ENCODE measurements at places on chromosomes 6 and 20. TPM values are rescaled to one million over a fixed set of nuclear protein-coding genes. Genes with fewer than 3 reads are reported as not detected.

PAQR8 gene
- total RNA-seq = 1.9 TPM

FAM217A gene
- total RNA-seq = not detected

GLP1R gene
- total RNA-seq = 6.8 TPM

EEF1E1 gene
- 13.3 TPM for total RNA-seq

DNA sequence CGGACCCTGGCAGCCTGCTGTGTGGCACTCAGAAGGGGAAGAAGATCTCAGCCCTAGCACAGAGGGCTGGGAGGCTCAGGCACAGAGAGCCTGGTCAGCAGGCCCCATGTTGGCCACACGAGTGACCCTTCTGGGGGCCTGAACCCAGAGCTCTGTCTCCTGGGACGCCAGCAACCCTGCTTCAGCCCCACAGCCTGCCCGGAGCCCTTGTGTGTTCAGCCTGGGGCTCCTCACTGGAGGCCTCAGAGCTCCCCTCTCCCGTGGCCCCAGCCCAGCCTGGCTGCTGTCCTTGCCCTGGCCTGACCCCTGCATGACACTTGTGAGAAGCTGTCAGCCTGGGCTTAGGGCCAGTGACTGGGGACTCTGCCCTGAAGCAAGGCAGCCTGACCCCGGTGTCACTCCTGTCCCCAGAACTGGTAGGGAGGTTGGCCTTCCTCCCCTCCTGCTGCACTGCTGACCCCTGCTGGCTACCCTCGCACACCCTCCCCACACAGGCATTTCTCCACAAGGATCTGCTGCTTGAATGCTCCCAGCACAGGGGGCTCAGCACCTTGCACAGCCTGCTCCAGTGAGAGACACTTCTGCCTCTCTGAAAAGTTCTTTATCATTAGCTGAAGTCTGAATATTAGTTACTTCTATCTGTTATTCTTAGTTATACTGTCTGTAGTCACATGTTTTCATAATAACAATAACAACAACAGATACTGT is 15.4 kb upstream of the IP6K3 start:
- peak; percentile 91 for DNase-seq

DNA sequence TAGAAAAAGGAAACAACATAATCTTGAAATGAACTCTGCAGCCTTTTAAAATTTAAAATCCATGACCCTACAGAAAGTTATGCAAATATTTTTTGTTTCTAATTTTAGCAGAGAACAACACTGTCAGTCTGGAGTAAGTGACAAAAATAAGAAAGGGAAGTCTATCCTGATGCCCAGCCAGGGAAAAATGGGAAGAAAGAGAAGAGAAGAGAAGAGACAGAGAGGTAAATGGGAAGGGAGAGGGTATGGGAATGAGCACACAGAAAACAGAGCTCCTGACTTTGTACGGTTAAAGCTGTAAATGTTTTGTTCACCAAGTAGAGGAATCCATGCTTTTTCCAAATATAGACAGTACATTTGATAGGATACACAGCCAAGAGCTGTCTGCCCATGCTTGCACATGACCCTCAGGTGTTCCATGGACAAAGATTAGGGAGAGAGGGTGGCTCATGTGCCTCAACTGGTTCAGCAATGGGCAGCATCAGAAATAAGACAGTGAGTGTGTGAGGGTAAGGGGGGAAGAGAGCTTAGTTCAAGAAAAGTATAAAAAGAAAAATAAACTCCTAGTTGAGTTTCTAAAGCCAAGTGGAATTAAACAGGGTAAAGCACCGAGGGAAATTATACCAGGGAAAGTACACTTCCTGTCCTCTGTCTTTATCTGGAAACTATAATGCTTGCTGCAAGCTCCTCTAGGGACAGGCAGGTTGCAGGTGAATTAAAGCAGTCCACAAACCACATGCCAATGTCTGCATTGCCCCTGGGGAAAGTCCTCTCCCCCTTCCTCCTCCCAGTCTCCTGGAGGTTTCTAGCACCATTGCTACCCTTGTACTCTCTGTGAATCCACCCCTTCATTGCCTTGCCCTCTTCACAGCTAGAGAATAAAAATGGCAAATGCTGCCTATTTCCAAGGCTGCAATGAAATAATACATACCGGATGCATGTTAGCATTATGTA is 30.0 kb downstream of the MAP3K5 start:
- no peak for DNase-seq

- no peak for DNase-seq
Observed at GRCh38 chr6:166539543-166539942, 46.9 kb downstream of the RAMACL start.

GRCh38 chr6:86203044-86203443 is 560.4 kb upstream of the SYNCRIP start:
- DNase-seq = no peak

DNA sequence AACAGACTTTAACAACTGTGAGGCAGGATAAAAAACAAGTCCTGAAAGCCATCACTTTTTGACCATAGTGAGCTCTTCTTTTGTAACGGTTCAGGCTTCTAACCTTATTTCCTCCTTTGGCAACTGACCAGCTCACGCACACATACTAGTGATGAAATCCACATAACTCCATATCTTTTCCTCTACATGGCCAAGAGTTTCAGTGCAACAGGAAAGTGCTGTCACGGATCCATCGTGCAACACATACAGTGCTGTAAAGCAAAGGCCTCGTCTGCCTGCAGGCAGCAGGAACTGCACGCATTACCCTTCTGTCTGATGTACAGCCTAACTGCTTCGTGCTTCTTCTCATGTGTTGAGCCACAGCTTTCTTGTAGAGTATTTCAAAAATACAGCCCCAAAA is 108.5 kb downstream of the EPM2A start:
- no peak for DNase-seq

- no peak for DNase-seq
Observed at GRCh38 chr6:83854001-83854501, 891 bp downstream of the RIPPLY2 start.

- no peak for DNase-seq
Observed at GRCh38 chr6:112109262-112109661, 21.9 kb downstream of the FAM229B start.

- no peak for DNase-seq
Observed at GRCh38 chr6:86712039-86712438, 225.3 kb upstream of the HTR1E start.

- no peak for DNase-seq
Observed at GRCh38 chr20:40741507-40742106, 52.6 kb upstream of the MAFB start.

Measured in Right ventricle myocardium inferior (tissue), 1 donor.